Activated naive CD8-positive, alpha-beta T cell treated with anti-CD3 and anti-CD28 coated beads, Interleukin-2, amount 10 ng/mL, durations not matched to agents 7 days and 5 days (primary cell): ENCODE measurements at places on chromosomes 5 and 9. TPM values are rescaled to one million over a fixed set of nuclear protein-coding genes. Genes with fewer than 3 reads are reported as not detected.

AGXT2 gene
- total RNA-seq, result not detected

SGCD gene
- total RNA-seq, result 0.30 TPM

DNA sequence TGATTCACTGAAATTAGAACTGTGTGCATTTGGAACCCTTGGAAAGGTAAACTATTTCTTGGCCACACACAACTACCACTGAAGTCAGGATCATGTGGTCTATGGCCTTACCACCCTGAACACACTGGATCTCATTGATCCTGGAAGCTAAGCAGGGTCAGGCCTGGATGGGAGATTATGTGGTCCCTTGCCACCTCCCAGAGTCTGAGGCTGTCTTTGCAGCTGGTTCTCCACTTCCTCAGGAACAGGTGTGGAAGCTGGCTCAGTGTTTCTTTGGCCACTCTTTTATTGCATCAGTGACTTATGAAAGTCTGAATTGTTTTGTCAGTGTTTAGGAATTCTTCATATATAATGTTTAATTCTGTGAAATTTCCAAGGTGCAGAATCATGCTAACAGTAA, 89.2 kb downstream of the TEK start:
- no peak for DNase-seq

GRCh38 chr9:126472198-126472947, 141.4 kb upstream of the LMX1B start:
- no peak for DNase-seq

- DNase-seq, result no peak
Observed at GRCh38 chr5:160743027-160743426, 109.0 kb downstream of the ATP10B start.

DNA sequence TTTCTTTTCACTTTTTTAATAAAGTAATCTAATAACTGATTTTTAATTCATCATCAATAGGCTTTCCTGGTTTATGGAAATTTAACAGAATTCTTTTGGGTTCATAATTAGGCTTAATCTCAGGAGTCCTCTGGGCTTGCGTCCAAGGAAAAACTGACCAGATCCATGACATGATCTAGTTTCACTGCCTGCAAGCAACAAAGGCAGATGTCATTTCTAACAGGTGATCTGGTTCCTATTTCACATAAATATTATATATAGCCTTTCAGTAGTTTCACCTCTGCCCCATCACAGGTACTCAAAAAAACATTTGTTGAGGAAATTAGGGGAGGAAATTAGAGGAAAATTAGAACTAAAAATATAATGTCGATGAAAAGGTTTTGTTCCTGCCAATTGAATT, 126.4 kb downstream of the FBXL17 start:
- no peak for DNase-seq

DNA sequence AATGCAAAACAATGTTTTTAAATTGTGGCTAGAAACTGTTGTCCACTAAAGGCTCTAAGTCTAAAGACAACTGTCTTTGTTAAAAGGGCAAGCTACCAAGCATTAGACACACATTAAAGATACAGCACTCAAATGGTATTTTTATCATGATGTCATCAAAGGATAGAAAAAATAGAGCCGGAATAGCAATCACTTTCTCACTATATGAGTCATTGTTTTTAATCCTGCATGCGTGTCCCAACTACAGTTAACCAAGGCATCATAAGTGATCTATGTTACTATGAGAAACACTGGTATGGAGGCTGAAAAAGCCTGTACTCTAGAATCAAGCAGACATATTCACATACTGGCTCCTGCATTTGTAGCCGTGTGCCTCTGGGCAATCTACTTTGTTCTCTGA, 1.9 kb upstream of the PJA2 start:
- DNase-seq, result no peak

DNA sequence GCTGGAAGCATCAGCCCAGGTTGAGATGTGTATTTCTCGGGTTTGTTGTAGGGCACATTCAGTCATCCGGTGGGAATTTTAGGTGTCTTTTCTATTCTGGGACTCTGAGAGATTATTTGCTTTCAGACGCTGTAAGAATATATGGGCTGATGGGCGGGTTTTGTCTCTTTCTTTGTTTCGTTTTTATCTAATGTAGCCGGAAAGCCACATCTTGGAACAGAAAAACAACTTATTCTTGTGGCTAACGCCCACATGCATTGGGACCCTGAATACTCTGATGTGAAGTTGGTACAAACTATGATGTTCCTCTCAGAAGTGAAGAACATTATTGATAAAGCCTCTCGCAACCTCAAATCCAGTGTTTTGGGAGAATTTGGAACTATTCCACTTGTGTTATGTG, 22.4 kb downstream of the SCGB3A1 start:
- no peak for DNase-seq

DNA sequence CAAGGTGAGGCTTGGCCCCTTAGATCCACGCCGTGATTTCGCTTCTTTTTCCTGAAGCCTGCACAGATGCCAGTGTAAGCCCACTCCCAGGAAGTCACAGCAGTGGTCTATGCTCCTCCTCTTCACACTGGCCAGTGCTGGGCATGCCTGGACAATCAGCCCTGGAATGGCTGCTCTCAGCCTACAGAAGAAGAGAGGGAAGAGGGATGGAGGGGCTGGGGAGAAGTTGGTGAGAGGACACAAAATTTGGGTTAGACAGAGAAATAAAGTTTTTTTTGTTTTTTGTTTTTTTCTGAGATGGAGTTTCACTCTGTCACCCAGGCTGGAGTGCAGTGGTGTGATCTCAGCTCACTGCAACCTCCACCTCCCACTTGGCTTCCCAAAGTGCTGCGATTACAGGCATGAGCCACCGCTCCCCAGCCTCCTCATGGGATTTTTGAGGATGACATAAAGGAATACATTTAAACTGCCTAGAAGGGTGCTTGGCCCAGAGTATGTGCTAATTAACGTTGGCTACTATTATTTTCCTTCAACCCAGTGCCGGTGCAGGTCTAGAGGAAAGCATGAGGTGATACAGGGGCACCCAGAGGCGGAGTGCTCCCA, 830 bp downstream of the S100Z start:
- DNase-seq, result peak; percentile 31

DNA sequence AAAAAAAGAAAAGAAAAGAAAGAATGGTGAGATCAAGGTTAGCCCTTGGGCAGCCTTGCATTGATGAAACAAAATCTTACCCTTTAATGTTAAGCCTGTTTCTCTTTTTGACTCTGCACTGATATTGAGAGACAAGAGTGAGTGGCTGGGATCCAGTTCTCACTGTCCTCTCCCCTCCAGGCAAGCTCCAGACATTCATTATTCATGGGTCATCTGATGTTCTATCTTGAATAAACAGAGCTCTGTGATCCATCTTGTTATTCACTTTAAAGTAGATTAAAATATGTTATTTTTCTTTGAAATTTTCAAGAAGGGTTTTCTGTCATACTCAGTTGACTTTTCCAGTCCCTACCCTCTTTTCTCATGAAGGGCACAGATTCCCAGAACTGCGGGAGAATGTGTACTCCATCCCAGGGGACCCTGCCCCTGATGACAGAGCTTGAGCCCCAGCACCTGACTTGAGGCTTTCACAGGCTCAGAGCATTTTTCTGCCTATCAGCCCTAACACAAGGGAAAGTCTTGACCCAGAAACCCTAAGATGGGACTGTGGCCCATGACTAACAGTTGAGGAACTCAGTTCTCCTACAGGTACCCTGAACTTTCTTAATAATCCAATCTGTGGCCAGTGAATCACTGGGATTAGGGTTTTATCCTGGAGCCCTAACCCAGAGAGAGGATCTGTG, 24.1 kb downstream of the ACTL7B start:
- DNase-seq, result no peak
